Activated CD8-positive, alpha-beta T cell treated with anti-CD3 and anti-CD28 coated beads for 36 hours (primary cell): ENCODE measurements at places on chromosomes 3 and 15. TPM values are rescaled to one million over a fixed set of nuclear protein-coding genes. Genes with fewer than 3 reads are reported as not detected.
A peak's percentile ranks its signal among the peaks of the same experiment; 100 is the strongest.

GHSR gene
- not detected for total RNA-seq

GRCh38 chr3:4664412-4664811, 171.3 kb downstream of the ITPR1 start:
- no peaks in the 10 kb centered on the region for H3K4me1 ChIP-seq
- no peak overlapping the region for H3K27ac ChIP-seq
- peaks cover 53% of the 10 kb centered on the region for H3K36me3 ChIP-seq
- no peak for DNase-seq
- H3K27me3 ChIP-seq, result no peaks in the 10 kb centered on the region

GRCh38 chr3:118949113-118949760, 85.4 kb downstream of the IGSF11 start:
- H3K27me3 ChIP-seq, result no peaks in the 10 kb centered on the region
- H3K4me1 ChIP-seq, result peaks cover 41% of the 10 kb centered on the region
- no peak overlapping the region for H3K4me3 ChIP-seq
- H3K27ac ChIP-seq, result peak overlapping the region; percentile 81
- no peak for DNase-seq
- no peaks in the 10 kb centered on the region for H3K36me3 ChIP-seq

TM6SF1 gene
- total RNA-seq, result 5.6 TPM

MST1 gene
- 9.6 TPM for total RNA-seq

SH3GL3 gene
- not detected for total RNA-seq

DNA sequence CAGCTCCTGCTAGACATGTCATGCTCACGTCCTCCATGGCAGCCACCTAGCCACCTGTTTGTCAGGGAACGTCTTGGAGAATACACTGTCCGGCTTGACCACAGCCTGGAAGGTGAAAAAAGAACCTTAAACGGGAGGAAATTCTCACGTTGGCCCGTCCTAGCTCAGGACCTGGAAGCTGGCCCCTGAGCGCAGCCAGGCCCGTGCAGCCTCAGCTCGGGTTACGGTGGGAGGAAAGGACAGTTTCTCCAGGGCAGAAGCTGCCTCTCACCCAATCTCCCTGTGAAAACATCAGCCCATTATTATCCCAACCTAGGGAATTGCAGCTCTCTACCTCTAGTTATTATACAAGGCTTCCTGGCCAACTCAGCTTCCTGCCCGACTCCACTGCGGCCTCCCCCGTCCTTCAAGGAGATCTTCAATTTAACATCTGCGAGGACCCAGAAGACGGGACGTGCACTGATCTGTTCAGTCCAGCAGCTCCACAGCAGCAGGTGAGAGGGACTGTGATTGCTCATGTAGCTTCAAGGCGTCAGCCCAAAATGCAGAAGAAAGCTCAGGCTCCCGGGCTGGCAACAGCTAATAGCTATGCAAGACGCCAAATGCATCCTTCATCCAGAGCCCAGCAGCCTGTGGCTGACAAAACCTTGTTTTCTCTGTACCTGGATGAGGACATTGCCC, 84.7 kb downstream of the ADAMTS17 start:
- H3K27me3 ChIP-seq, result no peaks in the 10 kb centered on the region
- H3K4me1 ChIP-seq, result no peaks in the 10 kb centered on the region
- no peak overlapping the region for H3K27ac ChIP-seq
- no peak for DNase-seq
- H3K4me3 ChIP-seq, result no peak overlapping the region

DNA sequence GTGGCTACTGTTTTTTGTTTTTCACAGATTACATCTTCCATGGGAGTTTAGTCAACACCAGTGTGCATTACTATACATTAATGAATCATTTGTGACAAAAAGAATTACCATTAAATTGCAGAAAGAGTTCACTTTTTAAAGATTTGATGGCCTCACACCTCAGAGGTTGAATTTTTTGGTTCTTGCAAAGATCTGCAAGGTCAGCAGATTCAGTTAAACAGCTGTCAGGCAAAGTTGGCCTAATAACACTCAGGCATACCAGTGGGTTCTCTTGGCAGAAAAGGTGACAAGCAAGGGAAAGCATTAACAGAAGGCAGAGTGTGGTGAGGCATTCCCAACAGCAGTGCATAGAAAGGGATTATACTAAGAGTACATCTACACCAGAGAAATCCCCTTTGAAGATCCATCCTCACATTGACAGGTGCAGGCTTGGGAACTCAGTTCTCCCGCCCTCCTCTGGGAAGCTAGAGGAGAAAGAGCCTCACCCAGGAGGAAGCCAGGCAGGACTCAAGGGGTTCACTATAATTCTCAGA, 24.3 kb upstream of the PTX3 start:
- no peak overlapping the region for H3K4me3 ChIP-seq
- DNase-seq, result no peak
- H3K27ac ChIP-seq, result no peak overlapping the region
- no peaks in the 10 kb centered on the region for H3K4me1 ChIP-seq
- H3K27me3 ChIP-seq, result no peaks in the 10 kb centered on the region

- H3K36me3 ChIP-seq, result no peaks in the 10 kb centered on the region
- H3K27ac ChIP-seq, result no peak overlapping the region
- no peaks in the 10 kb centered on the region for H3K27me3 ChIP-seq
- no peaks in the 10 kb centered on the region for H3K4me1 ChIP-seq
- no peak for DNase-seq
These were observed 215.3 kb upstream of the THRB start for GRCh38 chr3:24709956-24710355.

RHOV gene
- total RNA-seq, result 0.41 TPM

GP5 gene
- total RNA-seq, result 0.72 TPM

DNA sequence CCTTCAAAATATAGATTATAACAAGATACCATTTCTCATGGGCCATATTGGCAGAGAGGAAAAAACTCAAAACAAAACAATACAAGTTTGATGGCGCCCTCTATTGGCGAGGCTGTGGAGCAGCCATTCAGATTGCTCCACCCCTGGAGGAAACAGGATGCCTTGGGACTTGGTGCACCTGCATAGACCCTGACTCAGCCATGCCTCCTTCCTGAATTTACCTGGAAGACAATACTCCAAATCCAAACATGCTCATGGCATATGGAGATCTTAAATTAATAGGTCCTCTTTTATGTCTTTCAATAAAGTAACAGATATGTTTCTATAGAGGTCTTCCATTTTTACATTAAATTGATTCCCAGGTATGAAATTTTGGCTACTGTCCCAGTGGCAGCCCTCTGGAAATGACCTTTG, 90.0 kb downstream of the APBA2 start:
- H3K4me3 ChIP-seq, result no peak overlapping the region
- peak; percentile 73 for DNase-seq
- no peaks in the 10 kb centered on the region for H3K27me3 ChIP-seq
- peaks cover 33% of the 10 kb centered on the region for H3K4me1 ChIP-seq

GRCh38 chr3:115768661-115769060, 145.4 kb downstream of the GAP43 start:
- no peak overlapping the region for H3K4me3 ChIP-seq
- H3K36me3 ChIP-seq, result no peaks in the 10 kb centered on the region
- H3K27me3 ChIP-seq, result peaks cover 6% of the 10 kb centered on the region
- no peak for DNase-seq

DNA sequence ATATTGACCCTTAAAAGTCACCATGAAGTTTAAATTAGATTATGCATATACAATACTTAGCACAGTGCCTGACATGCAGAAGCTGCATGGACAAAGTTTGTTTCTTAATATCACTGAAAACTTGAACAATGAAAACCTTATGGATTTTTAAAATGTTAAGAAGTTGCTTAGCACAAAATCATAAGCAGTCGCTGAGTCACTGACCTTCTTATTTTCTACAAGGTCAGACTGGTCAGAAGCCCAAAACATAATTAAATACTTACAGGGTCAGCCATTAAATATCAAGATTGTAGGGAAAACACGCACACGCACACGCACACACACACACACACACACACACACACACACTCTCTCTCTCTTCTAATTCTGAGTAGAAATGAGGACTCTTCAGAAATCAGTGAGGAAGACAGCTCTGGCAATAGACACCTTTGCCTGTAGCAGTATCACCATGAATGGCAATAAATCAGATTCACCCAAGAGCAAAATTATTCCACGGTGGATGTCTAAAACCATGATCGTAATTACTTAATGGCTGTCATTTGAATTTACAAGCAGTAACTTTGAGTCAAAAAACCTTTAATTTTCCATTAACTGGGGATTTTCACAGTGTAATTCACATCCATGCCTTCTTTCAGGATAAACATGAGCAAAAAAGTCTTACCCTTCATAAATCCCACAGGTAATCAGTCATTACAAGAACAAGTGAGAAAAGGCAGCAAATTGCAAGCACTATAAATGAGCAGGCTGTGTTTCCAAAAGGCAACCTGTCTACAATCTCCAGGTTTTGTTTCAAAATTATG, 147.5 kb downstream of the OSBPL10 start:
- H3K27me3 ChIP-seq, result no peaks in the 10 kb centered on the region
- H3K4me3 ChIP-seq, result no peak overlapping the region
- peaks cover 8% of the 10 kb centered on the region for H3K4me1 ChIP-seq
- H3K27ac ChIP-seq, result no peak overlapping the region
- H3K36me3 ChIP-seq, result no peaks in the 10 kb centered on the region
- no peak for DNase-seq
